ENCODE measurements at places on chromosomes 12 and 14.

GRCh38 chr12:53695152-53696145, 19.6 kb upstream of the ATP5MC2 start:
- DNase-seq = no peak

DNA sequence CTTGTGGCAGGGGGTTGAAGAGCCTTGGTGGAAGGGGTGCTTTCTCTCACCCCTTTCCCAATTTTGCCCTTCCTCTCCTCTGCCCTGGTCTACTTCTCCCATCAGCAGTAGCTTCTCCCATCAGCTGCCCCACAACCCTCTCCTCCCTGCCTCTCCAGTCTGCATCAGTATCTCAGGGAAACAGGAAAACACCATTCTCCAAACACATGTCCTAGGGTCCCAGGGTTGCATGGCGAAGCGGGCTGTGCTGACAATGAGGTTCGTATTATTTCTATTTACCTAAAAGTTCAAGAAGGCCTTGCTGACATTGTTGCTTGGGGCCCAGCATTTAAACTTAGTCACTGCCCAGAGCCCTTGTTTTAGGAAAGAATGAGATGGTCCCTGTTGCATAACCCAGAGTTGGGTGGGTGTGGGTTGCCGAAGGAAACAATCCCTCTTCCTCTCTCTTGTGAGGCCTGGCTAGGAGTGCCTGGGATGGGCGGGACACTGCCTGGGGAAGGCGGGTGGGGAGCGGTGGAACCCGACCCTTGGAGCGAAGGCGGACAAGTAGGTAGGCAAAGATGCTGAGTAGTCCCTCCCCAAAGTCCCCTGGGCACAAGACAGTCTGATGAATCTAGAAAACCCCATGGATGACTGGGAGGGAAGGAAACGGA, 1.3 kb upstream of the IGFBP6 start:
- no peak for DNase-seq

DNA sequence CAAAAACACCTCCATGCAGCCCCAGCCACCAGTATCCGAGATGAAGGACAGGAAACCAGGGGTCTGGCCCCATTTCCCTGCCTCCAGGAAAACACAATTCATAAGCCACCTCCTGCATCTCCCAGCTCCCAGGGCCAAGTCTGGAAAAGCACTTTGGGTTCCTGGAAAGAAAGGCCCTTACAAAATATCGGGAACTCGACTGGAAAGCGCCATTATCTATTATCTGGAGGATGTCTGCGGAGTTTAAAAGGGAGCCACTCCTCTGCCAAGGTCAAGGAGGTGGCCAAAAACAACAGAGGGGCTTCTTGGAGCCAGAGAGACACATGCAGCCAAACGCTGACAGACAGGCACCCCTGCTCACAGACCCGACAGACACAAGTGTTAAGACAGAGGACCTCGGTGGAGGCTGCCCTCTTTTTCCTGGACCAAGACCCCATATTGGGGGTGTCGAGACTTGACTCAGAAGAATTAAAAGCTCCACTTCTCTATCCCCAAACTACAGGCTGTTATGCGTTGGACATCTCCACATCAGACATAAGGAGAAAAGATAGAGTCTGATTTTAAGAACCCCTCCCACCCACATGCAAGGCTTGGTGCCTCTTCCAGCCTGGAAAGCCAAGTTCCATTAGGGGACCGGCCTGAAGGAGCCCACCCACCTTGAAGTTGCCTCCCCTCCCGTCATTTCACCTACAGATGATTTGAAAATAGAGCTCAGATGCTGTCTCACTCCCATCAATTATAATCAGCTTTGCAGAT, 9.6 kb downstream of the ACTN1 start:
- no peak for DNase-seq

GRCh38 chr12:86349196-86349595, 93.0 kb upstream of the MGAT4C start:
- no peak for DNase-seq

DNA sequence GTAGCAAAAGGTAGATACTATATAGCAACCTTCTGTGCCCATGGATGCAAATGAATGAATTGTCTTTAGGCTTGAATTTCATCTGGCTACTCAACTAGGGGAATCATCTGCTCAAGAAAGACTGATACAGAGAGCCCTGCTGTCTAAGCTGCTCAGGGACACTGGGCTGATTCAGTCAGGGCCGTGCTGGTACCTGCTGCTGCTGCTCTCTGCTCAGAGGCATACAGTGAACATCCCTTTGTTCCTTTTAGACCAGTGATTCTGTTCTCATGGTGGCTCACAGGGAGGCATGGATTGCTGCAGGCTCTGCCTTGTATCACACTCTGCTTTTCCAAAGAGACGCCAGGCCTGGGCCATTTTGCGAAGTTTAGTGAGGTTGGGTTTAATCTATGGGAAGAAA, 14.1 kb downstream of the EIF2B2 start:
- DNase-seq = no peak

GRCh38 chr12:79874665-79875064, 60.2 kb downstream of the PPP1R12A start:
- no peak for DNase-seq

DNA sequence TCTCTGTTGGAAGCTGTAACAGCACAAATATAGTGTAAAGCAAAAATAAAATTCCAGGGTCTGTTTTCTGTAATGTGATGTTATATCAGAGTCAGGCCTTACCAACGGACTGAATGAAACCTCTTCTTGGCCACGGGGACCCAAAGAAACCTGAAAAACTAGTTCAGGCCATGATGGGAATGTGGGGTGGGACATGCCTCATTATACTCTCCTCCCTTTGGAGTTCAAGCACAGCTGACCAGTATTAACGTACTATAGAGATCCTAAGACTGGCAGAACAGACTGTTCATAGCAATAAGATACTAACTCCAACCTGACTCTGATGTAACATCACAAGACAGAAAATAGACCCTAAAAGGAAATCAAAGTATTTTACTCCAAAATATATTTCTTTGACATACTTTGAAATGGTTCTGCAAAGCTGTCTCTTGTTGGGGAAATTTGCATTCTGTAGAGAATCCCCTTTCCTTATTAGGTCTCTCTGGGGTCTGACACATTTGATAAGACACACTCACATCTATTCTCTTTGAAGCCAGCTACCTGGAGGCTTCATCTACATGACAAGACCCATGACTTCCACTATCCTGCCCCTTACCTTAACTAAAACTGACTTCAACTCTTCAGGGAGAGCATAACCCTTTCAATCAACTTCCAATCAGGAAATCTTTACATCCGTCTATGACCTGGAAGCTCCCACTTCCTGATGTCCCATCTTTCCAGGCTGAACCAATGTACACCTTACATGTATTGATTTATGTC, 444.6 kb downstream of the SOX5 start:
- DNase-seq = no peak

GRCh38 chr12:28618772-28619171, 428.5 kb downstream of the CCDC91 start:
- DNase-seq = no peak

DNA sequence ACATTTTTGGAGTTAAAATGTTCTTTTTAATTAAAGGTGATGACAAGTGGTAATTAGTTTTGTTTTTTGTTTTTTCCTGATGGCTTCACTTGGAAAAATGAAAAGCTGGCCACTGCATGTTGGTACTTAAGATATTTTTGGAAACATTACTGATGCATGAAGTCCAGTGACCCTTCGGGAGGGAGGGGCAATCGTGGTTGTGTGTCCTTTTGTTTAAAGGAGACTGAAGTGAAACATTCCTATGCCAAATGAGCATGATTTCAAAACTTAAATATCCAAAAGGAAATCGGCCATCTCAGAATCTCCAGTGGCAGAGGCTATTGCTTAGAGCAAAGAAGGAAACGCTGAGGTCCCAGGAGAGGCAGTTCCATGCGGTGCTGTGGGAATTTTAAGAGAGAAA, 20.1 kb downstream of the LTBP2 start:
- DNase-seq = no peak

GRCh38 chr12:12890543-12891079, 751 bp upstream of the GPRC5A start:
- DNase-seq = no peak

- no peak for DNase-seq
Measured at GRCh38 chr12:123111498-123112165, 39.3 kb downstream of the PITPNM2 start.

- no peak for DNase-seq
Measured at GRCh38 chr12:57154804-57155434, 7.5 kb upstream of the LRP1-AS start.

GRCh38 chr14:53186532-53186931, 33.4 kb upstream of the DDHD1 start:
- no peak for DNase-seq

DNA sequence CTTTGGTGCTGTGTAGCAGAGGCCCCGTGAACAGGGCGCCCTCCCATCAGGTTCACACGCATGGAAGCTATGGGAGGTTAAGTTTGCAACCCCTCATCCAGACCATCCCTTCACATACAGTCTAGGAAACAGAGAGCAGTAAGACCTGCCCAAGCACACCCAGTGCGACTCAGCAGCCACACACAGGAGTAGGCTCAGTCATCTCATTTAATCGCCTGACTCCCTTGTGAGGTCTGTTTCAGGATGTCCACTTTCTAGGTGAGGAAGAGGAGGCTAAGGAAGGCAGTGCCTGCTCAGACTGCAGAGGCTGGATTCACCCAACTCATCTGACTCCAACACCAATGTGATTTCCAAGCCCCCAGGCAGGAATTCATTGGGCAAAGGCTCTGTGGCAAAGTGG, 11.9 kb downstream of the BDKRB1 start:
- DNase-seq = no peak

DNA sequence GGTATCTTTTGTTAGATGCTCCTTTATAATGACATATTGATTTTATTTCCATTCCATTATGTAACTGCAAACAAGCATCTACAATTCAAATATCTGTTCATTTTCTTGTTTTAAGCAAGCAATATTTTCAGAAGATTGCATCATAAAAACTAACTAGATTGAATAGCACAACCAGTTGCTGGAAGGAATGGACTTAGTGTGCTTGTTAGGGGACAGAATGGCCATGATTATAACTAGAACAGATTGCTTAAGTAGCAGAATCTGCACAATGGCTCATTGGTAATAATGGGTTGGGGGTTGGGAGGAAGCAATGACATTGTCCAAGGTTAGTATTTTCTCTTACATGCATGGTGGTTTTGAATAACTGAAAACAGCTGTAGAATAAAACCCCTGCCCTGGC, 939.5 kb downstream of the SLC16A7 start:
- no peak for DNase-seq

- DNase-seq = peak; percentile 11
Measured at GRCh38 chr12:114238808-114239207, 167.1 kb downstream of the TBX5 start.

- DNase-seq = no peak
Measured at GRCh38 chr12:66329941-66330340, 27.6 kb downstream of the HELB start.

DNA sequence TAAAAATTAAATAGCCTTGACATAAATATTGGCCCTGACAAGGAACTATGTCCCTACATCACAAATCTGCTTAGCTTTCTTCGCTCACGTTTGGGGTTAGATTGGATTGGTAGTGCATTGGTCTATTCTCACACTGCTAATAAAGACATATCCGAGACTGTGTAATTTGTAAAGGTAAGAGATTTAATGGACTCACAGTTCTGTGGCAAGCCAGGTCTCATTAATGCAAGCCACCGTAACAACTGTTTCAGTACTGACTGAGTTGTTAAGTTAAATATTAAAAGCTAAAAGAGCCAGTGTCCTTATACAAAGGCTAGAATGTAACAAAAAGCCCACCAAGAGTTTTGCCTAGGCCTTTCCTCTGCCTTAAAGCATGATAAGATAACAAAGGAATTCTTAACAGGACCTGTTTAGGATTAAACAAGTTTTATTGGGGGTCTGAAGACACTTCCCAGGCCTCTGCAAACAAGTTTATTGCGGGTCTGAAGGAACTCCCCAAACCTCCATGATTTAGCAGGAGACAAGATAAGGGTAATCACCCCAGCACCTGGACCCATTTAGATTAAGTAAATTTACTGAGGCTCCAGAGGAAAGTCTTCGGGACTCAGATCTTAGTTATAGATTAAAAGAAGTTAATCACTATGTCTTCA, 88.2 kb upstream of the PTGDR start:
- DNase-seq = no peak

DNA sequence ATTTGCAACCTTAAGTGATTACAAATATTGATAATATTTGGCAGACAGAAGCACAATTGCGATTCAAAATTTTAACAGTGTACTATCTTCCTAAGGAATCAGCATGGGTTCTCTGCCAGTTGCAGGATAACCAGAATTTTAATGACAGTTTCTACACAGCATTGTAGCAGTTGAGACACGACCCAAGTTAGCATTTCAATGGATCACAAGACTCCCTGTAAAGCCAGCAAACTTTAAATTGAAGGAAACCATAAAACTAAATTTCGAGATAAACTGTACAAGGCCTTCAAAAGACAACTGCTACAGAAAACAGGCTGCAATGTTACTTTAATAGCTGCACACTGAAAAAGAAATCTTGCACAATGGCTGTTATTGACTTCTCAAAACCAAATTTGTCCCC, 154.9 kb downstream of the MED13L start:
- DNase-seq = no peak

DNA sequence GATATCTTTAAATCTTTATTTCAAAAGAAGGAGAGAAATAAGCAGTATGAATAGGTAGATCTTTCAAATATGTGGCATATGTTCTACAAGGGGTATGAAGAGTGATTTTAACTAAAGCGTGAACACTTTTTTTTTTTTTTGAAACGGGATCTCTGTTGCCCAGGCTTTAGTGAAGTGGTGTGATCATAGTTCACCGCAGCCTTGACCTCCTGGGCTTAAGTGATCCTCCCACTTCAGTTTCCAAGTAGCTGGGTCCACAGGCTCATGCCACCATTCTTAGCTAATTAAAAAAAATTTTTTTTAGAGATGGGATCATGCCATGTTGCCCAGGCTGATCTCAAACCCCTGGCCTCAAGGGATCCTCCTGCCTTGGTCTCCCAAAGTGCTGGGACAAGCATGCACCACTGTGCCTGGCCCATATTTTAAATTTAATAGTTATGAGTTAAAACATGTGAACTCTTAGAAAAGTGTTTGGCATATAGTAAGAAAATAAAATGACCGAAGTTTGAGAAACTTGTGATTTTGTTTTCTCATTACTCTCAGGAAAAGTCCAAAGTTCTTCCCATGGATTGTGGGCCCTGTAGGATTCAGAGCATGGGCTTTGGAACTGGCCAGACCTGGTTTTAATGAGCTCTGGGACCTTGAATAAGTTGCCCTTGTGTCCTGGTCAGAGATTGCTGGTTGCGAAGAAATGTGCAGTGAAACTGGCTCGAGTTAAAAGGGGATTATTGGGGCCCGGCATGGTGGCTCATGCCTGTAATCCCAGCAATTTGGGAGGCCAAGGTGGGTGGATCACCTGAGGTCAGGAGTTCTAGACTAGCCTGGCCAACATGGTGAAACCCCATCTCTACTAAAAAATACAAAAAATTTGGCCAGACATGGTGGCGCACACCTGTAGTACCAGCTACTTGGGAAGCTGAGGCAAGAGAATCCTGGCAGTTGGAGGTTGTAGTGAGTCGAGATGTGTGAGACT, 27.0 kb downstream of the SLC17A8 start:
- DNase-seq = no peak

DNA sequence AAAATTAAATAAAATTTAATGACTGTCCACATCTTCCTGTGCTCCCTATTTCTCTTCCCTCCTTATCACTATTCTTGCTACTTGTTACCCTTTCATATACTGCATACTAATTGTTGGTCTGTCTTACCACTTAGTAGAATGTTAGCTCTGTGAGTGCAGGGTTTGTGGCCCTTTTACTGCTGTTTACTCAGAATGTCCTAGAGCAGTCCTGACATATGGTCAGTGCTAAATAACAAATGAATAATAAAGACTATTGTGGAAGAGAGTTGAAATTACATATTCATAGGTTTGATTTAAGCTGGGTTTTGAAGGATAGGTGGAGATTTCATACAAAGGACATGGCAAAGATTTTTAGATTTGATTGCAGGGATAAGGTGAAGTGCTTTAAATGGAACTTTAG, 24.5 kb downstream of the KTN1 start:
- no peak for DNase-seq

Measured in cerebellum (tissue), 4 donors.